ENCODE measurements at places on chromosomes 3 and 15.

DNA sequence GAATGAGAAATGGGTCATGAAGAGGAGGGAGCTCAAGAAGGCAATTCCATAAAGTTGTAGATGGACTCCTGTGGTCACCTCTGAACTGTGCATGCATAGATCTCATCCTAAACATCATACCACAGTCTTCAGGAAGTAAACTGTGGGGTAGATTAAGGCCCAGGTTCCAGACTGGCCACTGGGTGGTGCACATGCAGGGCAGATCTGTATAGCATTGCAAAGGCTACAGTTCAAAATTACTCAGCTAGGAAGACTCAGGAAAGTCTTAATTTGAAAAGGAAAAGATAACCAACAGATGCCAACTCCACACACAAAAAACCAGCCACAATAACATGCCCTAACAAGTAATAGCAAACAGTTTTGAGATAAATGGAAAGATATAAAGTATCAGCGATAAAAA lies 20.3 kb downstream of the KY start:
- DNase-seq: no peak

GRCh38 chr15:58369261-58369701 lies 62.5 kb upstream of the LIPC start:
- DNase-seq: peak; percentile 84

DNA sequence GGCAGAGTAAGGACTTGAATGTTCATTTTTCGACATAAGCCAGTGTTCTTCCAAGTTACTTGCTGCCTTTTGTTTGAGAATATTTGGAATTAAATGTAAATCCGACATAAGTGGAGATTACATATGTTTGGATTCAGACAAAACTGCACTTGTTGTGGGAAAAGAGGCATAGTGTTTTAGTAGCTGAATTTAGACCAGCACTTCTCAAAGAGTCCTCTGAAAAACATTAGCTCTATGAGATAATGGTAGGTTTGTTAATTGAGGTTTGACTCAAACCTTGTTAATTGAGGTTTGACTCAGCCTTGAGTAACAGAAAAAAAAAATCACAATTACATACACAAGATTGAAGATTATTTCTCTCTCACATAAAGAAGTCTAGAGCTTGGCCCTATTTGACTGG lies 132.5 kb downstream of the NSUN3 start:
- DNase-seq: no peak

GRCh38 chr15:88390164-88390901 lies 76.9 kb downstream of the MRPL46 start:
- DNase-seq: no peak

GRCh38 chr15:35545316-35545823 lies 595 bp downstream of the DPH6 start:
- DNase-seq: peak; percentile 57

DNA sequence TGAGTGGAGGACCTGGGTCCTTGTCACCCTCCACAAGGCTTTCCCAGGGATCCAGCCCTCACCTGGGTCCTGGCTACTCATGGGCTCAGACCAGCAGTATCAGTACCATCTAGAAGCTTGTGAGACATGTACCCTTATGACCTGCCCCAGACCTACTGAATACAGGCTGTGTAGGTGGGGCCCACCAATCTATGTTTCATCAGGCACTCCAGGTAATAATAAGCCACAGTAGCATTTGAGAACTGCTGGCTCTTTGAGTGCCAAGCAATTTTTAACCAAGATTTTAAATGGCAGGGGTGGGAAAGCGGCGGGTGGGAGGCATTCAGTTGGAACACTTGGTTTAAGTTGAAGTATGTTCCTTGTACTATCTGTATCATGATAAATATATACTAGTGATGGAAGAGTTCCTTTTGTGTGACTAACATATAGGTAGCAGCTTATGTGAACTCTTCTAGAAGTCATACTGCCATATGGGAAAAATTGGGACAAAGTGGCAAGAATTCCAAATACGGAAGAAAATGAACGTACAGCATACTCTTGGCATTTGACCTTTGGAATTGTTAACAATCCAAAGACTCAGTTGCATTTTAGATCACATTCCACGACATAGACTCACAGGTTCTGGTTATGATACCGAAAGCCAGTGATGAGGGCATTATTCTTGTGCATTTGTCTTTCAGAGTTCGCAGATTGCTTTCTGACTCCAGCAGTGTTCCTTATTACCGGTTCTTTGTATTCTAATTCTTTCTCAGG lies 190.4 kb downstream of the GHSR start:
- DNase-seq: no peak

DNA sequence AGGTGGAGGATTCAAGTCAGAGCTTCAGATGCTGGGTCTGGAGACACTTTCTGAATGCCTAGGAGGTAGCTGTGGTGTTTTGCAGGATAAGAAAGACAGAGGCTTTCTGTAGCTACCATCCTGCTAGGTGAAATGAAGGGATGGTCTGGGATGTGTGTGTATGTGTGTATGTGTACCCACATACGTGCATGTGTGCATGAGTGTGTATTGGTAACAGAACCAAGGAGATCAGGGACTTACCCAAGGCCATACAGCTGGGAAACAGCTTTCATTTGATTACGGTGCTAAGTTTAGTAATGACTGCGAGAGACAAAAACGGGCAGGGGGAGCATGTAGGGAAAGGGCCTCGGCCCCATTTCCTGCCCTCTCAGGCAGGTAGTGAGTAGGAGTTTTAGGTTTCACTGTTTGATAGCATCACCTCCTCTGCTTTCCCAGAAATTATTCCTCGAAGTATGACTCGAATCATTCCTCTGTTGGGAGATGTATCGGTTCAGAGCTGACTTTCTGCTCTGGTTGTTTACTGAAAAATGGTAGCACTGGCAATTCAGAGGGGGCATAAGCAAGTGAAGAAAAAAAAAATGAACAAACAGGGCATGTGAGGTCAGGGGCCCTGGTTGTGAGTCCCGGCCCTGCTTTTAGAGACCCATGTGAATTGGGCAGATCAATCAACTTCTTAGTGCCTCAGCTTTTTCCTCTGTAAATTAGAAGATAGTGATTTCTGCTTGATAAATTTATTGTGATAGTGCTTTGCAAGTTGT lies 130.7 kb downstream of the LPP start:
- no peak for DNase-seq
